ENCODE measurements at places on chromosomes 4 and X.

- H3K36me3 ChIP-seq, result no peaks in the 10 kb centered on the region
- H3K27ac ChIP-seq, result no peak overlapping the region
These were observed 848.1 kb upstream of the FRG1 start for GRCh38 chr4:189092581-189092980.

- H3K27me3 ChIP-seq, result no peaks in the 10 kb centered on the region
- H3K4me3 ChIP-seq, result no peak overlapping the region
- H3K36me3 ChIP-seq, result no peaks in the 10 kb centered on the region
- no peaks in the 10 kb centered on the region for H3K4me1 ChIP-seq
- no peak overlapping the region for H3K27ac ChIP-seq
These were observed 158.9 kb downstream of the DCTD start for GRCh38 chr4:182758273-182758672.

- no peaks in the 10 kb centered on the region for H3K36me3 ChIP-seq
- no peaks in the 10 kb centered on the region for H3K4me1 ChIP-seq
- no peak overlapping the region for H3K27ac ChIP-seq
- no peaks in the 10 kb centered on the region for H3K27me3 ChIP-seq
- no peak for DNase-seq
These were observed 114.3 kb upstream of the CCSER1 start for GRCh38 chr4:90012918-90013317.

- H3K27ac ChIP-seq, result peak within 1 kb of the TSS; percentile 76
- peaks cover 23% of the 10 kb centered on the region for H3K4me1 ChIP-seq
- H3K27me3 ChIP-seq, result no peaks in the 10 kb centered on the region
- H3K36me3 ChIP-seq, result no peaks in the 10 kb centered on the region
- peak; percentile 85 for DNase-seq
These were observed at the start of gene RNF150 for GRCh38 chr4:141133146-141133998. Gene RNF150, minus strand, starts transcription at chr4:141133469.

GRCh38 chr4:107248571-107248970, 212.5 kb upstream of the DKK2 start:
- no peaks in the 10 kb centered on the region for H3K36me3 ChIP-seq
- peak overlapping the region; percentile 11 for H3K27ac ChIP-seq
- peaks cover 5% of the 10 kb centered on the region for H3K4me1 ChIP-seq
- H3K4me3 ChIP-seq, result no peak overlapping the region
- DNase-seq, result no peak

DNA sequence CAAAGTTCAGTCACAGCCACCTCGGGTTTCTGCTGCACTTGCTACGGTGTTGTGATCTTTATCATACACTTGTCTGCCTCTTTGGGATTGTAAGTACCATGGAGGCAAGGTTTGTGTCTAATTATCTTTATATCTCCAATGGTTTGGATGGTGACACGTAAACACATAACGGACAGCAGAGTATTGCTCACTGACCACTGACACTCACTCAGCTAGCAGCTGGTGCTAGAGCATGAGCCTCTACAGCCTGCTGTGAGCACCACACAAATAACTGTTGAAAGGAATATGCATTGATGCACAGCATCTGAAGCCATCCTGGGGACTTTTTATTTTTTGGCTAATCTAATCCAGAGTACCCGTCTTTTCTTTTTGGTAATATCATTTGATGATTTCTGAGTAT, 156.0 kb downstream of the DCLK2 start:
- no peak overlapping the region for H3K4me3 ChIP-seq
- no peak overlapping the region for H3K27ac ChIP-seq
- H3K4me1 ChIP-seq, result no peaks in the 10 kb centered on the region
- no peaks in the 10 kb centered on the region for H3K27me3 ChIP-seq

- H3K36me3 ChIP-seq, result no peaks in the 10 kb centered on the region
- no peaks in the 10 kb centered on the region for H3K4me1 ChIP-seq
- no peak overlapping the region for H3K27ac ChIP-seq
- DNase-seq, result no peak
- H3K27me3 ChIP-seq, result no peaks in the 10 kb centered on the region
- peak overlapping the region; percentile 12 for H3K4me3 ChIP-seq
These were observed 1.0 kb downstream of the SLC10A6 start for GRCh38 chr4:86848136-86848535.

DNA sequence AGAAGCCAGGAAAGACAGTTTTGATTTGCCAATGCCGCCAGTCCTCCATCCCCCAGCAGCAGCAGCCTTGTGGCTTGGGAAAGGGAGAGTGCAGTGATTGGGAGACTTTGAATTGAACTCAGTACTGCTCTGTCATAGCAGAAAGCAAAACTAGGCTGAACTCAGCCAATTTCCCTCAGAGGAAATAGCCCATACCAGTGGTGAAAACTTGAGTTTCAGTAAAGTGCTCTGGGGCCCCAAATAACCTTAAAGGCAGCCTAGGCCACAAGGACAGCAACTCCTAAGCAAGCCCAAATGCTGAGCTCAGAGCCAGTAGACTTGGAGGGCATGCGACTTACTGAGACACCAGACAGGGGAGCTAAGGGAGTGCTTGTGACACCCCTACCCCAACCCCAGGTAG, 2.0 kb upstream of the PROM1 start:
- DNase-seq, result no peak
- H3K27me3 ChIP-seq, result no peaks in the 10 kb centered on the region
- no peaks in the 10 kb centered on the region for H3K36me3 ChIP-seq
- no peak overlapping the region for H3K4me3 ChIP-seq

DNA sequence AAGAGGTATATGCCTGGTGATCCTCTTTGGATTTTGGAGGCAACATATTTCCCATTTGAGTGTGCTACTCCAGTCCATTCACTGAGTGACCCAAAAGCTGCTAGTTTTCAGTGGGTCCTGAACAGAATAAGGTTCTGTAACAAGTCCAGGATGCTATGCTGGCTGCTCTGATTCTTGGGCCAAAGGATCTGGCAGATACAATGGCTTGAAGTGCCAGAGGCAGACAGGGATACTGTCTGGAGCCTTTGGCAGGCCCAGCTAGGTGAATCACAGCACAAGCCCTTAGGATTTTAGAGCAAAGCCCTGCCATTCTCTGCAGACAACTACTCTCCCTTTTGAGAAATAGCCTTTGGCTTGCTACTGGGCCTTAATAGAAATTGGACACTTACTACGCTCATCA, 40.6 kb downstream of the DCHS2 start:
- peaks cover 1% of the 10 kb centered on the region for H3K27me3 ChIP-seq
- DNase-seq, result peak; percentile 18
- no peaks in the 10 kb centered on the region for H3K4me1 ChIP-seq
- H3K36me3 ChIP-seq, result no peaks in the 10 kb centered on the region

GRCh38 chrX:9627922-9628321, 137.7 kb downstream of the GPR143 start:
- DNase-seq, result no peak
- H3K36me3 ChIP-seq, result no peaks in the 10 kb centered on the region
- H3K27me3 ChIP-seq, result no peaks in the 10 kb centered on the region
- H3K4me1 ChIP-seq, result no peaks in the 10 kb centered on the region

GRCh38 chr4:170827562-170828274, 738.0 kb upstream of the AADAT start:
- H3K27me3 ChIP-seq, result no peaks in the 10 kb centered on the region
- no peak for DNase-seq
- H3K36me3 ChIP-seq, result no peaks in the 10 kb centered on the region
- H3K27ac ChIP-seq, result no peak overlapping the region
- H3K4me1 ChIP-seq, result no peaks in the 10 kb centered on the region
- no peak overlapping the region for H3K4me3 ChIP-seq

DNA sequence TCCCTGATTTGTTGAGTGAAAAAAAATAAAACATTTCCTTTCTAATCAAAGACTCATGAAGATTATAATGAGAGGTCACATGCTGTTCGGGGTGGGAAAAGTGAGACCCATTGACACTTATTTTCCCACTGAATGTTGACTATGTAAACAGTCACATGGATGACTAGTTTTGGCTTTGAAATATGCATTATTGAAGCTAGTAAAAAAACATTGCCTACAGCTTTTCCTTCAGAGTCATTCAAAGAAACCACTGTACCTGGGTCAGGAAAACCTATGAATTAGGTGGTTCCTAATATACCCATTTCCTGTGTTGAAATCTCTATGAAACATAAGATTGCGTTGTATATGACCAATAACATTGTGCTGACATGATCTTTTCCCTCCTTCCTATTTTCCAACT, 251.2 kb downstream of the CFAP299 start:
- H3K4me1 ChIP-seq, result no peaks in the 10 kb centered on the region
- no peaks in the 10 kb centered on the region for H3K36me3 ChIP-seq
- DNase-seq, result no peak

- no peak overlapping the region for H3K27ac ChIP-seq
- no peaks in the 10 kb centered on the region for H3K4me1 ChIP-seq
- H3K4me3 ChIP-seq, result no peak overlapping the region
These were observed 77.7 kb downstream of the BLTP1 start for GRCh38 chr4:122229857-122230256.

GRCh38 chr4:36290641-36291040, 9.2 kb downstream of the DTHD1 start:
- no peaks in the 10 kb centered on the region for H3K27me3 ChIP-seq
- no peak for DNase-seq
- no peaks in the 10 kb centered on the region for H3K4me1 ChIP-seq
- H3K27ac ChIP-seq, result no peak overlapping the region
- no peaks in the 10 kb centered on the region for H3K36me3 ChIP-seq

GRCh38 chr4:185811509-185812364, at the start of gene SORBS2:
Gene SORBS2, minus strand, starts transcription at chr4:185812194. Its CDS starts 121,623 bp downstream, at chr4:185690571.
- DNase-seq, result no peak
- no peaks in the 10 kb centered on the region for H3K36me3 ChIP-seq
- H3K4me3 ChIP-seq, result peak within 1 kb of the TSS; percentile 43

DNA sequence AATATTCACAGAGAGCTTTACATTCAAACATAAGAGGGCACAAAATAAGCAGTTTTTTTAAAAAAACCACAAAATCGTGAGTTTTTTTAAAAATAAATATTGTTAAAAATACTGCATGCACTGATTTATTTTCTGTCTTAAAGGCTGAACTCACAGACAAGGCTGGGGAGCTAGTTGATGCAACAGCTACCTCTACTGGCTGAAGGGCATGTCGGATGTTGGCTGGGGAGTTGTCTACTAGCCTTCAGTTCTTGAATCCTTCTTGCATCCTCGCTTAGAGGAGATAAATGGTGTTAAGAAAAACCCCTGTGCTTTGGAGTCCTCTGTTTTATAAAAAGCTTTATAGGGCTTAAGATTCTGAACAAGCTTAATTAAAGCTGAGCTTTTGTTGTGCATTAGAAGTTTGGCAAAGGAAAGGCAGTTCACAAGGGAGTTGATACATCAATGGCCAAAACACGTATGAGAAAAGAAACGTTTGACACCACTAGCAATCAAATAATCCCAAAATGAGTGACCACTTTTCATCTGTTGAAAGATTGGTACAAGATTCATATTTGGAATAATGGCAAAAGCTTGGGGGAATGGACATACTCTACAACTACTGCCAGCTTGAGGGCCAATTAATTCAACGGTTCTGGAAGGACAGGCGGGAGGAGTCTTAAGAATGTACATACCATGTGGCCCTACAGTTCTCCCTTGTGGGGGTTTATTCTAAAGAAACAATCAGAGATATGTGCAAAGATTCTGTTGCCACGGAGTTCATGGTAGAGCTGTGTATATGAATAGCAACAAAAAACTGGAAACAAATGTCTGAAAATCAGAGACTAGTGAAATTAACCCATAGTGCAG, 94.7 kb downstream of the SEL1L3 start:
- no peak for DNase-seq
- no peaks in the 10 kb centered on the region for H3K27me3 ChIP-seq
- H3K27ac ChIP-seq, result no peak overlapping the region
- no peaks in the 10 kb centered on the region for H3K36me3 ChIP-seq
- no peak overlapping the region for H3K4me3 ChIP-seq
- H3K4me1 ChIP-seq, result no peaks in the 10 kb centered on the region

GRCh38 chr4:2248821-2249261, 6.9 kb upstream of the HAUS3 start:
- H3K4me1 ChIP-seq, result peaks cover 18% of the 10 kb centered on the region
- peak; percentile 13 for DNase-seq
- H3K27me3 ChIP-seq, result no peaks in the 10 kb centered on the region
- H3K36me3 ChIP-seq, result no peaks in the 10 kb centered on the region
- H3K4me3 ChIP-seq, result no peak overlapping the region
- no peak overlapping the region for H3K27ac ChIP-seq

- H3K4me1 ChIP-seq, result no peaks in the 10 kb centered on the region
- H3K27ac ChIP-seq, result no peak overlapping the region
- no peak for DNase-seq
- H3K36me3 ChIP-seq, result peaks cover 87% of the 10 kb centered on the region
- no peak overlapping the region for H3K4me3 ChIP-seq
These were observed 11.5 kb downstream of the LIAS start for GRCh38 chr4:39470402-39470801.

- H3K4me1 ChIP-seq, result no peaks in the 10 kb centered on the region
- H3K27ac ChIP-seq, result no peak overlapping the region
- H3K27me3 ChIP-seq, result no peaks in the 10 kb centered on the region
- H3K36me3 ChIP-seq, result no peaks in the 10 kb centered on the region
- no peak for DNase-seq
These were observed 2.7 kb downstream of the UTP14A start for GRCh38 chrX:129908636-129909035.

- H3K4me1 ChIP-seq, result no peaks in the 10 kb centered on the region
- H3K27ac ChIP-seq, result no peak overlapping the region
- no peaks in the 10 kb centered on the region for H3K36me3 ChIP-seq
- no peak for DNase-seq
These were observed 259.3 kb upstream of the GATB start for GRCh38 chr4:152020073-152020472.

- peaks cover 38% of the 10 kb centered on the region for H3K36me3 ChIP-seq
- peaks cover 4% of the 10 kb centered on the region for H3K4me1 ChIP-seq
- peak overlapping the region; percentile 32 for H3K27ac ChIP-seq
- no peak overlapping the region for H3K4me3 ChIP-seq
- DNase-seq, result no peak
These were observed 62.5 kb downstream of the CD40LG start for GRCh38 chrX:136710325-136710951.

DNA sequence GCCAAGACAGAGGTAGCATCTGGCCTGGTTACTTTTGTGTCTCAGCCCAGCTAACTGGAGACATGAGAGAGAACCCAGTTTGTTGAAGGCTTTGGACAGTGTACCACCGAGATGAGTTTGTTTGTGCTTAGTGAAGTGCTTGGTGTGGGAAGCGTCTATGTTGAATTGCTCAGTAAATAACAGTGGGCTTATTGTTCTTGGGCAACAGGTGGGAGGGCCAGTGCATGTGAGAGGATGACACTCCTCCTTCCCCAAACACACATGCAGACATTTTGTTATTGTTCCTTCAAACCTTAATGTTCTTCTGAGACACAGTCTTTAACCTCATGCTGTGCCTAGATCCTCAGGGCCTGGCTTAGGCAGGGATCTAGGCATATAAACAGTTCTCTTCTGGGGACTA, 39.7 kb downstream of the MSN start:
- no peaks in the 10 kb centered on the region for H3K27me3 ChIP-seq
- H3K4me3 ChIP-seq, result no peak overlapping the region
- peaks cover 5% of the 10 kb centered on the region for H3K4me1 ChIP-seq
- H3K27ac ChIP-seq, result peak overlapping the region; percentile 59
- no peak for DNase-seq

DNA sequence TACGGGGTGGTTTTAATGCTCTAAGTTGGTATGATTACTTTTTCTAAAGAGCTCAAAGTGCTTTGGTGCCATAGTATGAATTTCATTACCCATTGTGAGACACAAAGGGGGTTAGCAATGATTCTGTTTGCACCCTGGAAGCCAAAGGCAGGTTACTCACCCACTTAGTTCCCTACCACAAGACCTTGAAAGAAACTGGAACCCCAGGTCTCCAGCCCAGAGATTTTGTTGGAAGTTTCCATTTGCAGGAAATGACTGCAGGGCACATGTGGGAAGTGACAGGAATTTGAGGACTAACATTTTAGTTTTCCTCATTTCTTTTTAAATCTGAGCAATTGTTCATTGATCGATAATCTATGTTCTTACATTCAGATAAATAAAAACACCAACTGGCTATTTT, 1.8 kb upstream of the HS3ST1 start:
- H3K4me1 ChIP-seq, result no peaks in the 10 kb centered on the region
- H3K27me3 ChIP-seq, result peaks cover 31% of the 10 kb centered on the region
- DNase-seq, result no peak
- no peaks in the 10 kb centered on the region for H3K36me3 ChIP-seq
